ENCODE measurements at places on chromosomes 13 and 19.

DNA sequence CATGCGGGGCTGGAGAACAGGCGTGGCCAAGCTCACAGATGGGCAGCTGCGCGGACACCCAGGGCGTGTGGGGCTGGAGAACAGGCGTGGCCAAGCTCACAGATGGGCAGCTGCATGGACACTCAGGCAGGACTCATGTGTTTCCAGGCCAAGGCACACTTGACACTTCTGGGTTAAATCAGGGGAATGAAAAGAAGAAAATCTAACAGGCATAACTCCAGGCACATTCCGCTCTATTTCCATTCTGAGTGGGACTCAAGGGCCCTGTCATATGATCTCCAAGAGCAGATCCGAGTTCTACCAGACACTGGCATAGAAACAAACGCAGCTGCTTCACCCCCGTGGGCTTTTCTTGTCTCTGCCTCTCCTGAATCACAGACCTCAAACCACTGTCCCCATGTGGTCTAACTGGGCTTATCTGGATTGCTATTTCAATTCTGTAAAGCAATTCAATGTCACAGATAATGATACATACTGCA, 17.4 kb upstream of the C13orf46 start:
- DNase-seq, result no peak

DNA sequence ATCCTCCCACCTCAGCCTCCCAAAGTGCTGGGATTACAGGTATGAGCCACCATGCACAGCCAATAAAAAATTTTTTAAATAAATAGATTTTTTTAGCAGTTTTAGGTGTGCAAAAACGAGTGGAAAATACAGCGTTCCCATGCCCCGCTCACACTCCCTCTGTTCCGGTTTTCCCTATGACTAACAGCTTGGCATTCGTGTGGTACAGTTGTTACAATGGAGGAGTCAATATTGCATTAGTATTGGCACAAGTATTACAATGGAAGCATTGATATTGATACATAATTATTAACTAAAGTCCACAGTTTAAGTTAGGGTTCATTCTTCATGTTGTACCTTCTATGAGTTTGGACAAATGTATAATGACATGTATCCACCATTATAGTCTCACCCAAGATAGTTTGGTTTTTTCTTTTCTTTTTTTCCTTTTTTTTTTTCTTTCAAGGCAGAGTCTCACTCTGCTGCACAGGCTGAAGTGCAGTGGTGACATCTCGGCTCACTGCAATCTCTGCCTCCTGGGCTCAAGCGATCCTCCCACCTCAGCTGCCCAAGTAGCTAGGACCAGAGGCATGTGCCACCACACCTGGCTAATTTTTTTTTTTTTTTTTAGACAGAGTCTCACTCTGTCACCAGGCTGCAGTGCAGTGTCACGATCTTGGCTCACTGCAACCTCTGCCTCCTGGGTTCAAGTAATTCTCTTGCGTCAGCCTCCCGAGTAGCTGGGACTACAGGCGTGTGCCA, 15.4 kb upstream of the RAB20 start:
- DNase-seq, result no peak

GRCh38 chr19:10222201-10222890, 8.8 kb downstream of the S1PR2 start:
- no peak for DNase-seq

DNA sequence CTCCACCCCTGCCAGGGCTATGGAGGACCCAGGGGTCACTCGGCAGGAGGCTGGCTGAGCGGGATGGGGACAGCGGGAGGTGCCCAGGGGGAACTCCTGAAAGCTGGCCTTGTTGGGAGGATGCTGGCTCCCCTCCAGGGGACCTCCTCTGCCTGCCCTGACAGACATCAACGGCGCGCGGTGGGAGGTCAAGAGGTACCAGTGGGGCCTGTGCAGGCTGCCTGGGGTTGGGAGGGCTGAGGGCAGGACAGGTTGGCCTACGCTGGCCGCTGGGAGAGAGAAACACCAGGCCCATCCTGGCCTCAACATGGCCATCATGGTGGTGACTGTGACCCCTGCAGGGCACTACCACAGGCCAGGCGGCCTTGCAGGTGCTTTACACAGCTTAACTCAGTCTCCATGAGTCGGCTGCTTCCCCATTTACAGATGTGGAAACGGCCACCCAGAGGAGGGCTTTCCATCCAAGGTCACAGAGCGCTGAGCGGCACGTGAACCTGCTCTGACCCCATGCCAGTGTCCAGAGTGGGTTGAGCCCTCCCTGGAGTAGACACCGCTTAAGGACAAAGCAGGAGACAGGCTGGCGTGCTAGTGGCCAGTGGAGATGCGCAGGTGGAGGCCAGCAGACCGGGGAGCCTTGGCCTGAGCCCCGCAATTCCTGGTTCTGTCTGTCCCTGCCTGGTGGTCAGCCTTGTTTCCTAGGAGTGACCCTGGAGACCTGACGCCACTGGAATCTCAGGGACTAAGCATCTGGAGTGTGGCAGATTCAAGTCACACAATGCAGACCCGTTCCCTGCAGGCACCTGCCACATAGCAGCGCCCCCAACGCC, 27.6 kb downstream of the CEBPG start:
- DNase-seq, result no peak

- DNase-seq, result no peak
Observed at GRCh38 chr13:47038188-47038587, 141.3 kb upstream of the HTR2A start.

DNA sequence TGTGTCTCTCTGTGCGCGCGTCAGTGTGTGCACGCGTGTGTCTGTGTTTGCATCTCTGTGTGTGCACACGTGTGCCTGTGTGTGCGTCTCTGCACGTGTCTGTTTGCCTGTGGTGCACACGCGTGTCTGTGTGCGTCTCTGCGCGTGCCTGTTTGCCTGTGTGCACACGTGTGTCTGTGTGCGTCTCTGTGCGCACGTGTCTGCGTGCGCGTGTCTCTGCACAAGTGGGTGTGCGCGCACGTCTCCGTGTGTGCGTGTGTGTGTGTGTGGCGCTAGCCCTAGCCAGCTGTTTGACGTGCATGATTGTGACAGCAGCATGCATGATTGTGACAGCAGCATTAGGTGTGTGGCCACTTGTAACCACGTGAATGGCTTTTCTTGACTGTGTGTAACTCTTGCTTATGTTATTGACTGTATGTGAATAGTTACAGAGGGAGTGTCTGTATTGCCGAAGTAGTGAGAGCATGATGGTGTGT, 31.1 kb downstream of the ZNF146 start:
- DNase-seq, result no peak

- no peak for DNase-seq
Observed at GRCh38 chr13:45289936-45290563, 50.9 kb downstream of the TPT1 start.

- DNase-seq, result no peak
Observed at GRCh38 chr13:52712385-52712784, 27.2 kb downstream of the CNMD start.

GRCh38 chr13:71577127-71577526, 289.9 kb downstream of the DACH1 start:
- DNase-seq, result no peak

DNA sequence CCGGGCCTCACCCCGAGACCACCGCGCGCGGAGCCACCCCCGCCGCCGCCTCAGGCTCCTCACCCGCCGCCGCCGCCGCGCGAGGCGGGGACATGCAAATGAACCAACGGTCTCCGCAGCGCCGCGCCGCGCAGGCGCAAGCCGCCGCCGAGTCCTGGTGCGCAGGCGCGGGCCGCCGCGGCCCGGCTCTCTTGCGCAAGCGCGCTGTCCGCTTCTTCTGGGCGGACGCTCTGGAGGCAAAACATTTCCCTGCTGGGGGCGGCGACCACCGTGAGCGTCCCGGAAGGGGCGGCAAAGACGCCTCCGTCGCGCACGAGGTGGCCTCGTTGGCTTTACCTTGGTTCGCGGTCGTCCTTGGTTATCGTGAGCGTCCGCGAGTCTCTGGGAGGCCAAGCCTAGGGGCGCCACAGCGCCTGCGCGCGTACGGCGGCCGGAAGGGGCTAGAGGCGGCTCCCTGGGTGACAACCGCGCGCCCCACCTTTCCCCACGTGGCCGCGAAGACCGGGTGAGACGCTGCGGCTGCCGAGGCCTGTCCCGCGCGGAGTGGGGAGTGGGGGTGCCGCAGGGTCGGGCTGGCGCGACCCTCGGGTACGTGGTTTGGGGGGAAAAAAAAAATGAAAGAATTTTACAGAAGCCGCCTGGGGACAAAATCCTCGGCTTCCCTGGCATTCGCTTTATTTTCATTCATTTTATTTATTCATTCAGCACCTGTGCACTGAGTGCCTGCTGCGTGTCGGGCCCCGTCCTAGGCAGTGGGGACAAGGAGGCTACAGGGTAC, at the start of the genes ARMC6 and SUGP2:
ARMC6 (plus strand) TSS at position 178 of the 778 bp plus-strand sequence. CDS start 607 bp downstream, outside the sequence.
SUGP2 (minus strand) TSS at position 92 of the 778 bp plus-strand sequence. CDS start 2,446 bp downstream, outside the sequence.
- peak; percentile 60 for DNase-seq
